T-helper 1 cell treated with Interleukin-12 subunit alpha and Interleukin-12 subunit beta and Interleukin-4 antibody, amounts not matched to agents 30 ng/mL and 1 ng/mL, for 36 hours (primary cell): ENCODE measurements at places on chromosomes 6 and 20. TPM values are rescaled to one million over a fixed set of nuclear protein-coding genes. Genes with fewer than 3 reads are reported as not detected.

CLPSL1 gene
- total RNA-seq: not detected in 2 replicates

RPS6KA2 gene
- 4.6 and 4.9 TPM in 2 replicates for total RNA-seq

RPP40 gene
- 5.9 and 6.6 TPM in 2 replicates for total RNA-seq

TTK gene
- 22.5 and 23.6 TPM in 2 replicates for total RNA-seq

HUS1B gene
- 2.6 and 2.7 TPM in 2 replicates for total RNA-seq

ZBTB22 gene
- total RNA-seq: 12.4 and 13.3 TPM in 2 replicates

SMIM13 gene
- total RNA-seq: 11.5 and 11.8 TPM in 2 replicates

GLP1R gene
- not detected in 2 replicates for total RNA-seq

BCAS1 gene
- total RNA-seq: 0.12 TPM in 1 of 2 replicates, not detected in the other

MUC21 gene
- not detected in 2 replicates for total RNA-seq

PRSS35 gene
- total RNA-seq: not detected in 2 replicates

SCRT2 gene
- not detected in 2 replicates for total RNA-seq

RNF114 gene
- total RNA-seq: 58.3 and 63.9 TPM in 2 replicates

PPP1R14C gene
- total RNA-seq: 0.15 TPM in 1 of 2 replicates, not detected in the other

EFCAB8 gene
- total RNA-seq: 0.73 and 0.96 TPM in 2 replicates

REM1 gene
- total RNA-seq: not detected in 2 replicates

HLA-DRB5 gene
- 80.1 and 94.3 TPM in 2 replicates for total RNA-seq

PRPH2 gene
- not detected in 2 replicates for total RNA-seq

PARD6B gene
- 4.5 and 5.2 TPM in 2 replicates for total RNA-seq

ZBP1 gene
- 12.5 TPM in 2 replicates for total RNA-seq

OR2J3 gene
- not detected in 2 replicates for total RNA-seq

KCNK16 gene
- not detected in 2 replicates for total RNA-seq

MOCS1 gene
- total RNA-seq: 0.37 TPM in 1 of 2 replicates, not detected in the other

OR2H2 gene
- not detected in 2 replicates for total RNA-seq
